ENCODE measurements at places on chromosomes 1 and 21. TPM values are rescaled to one million over a fixed set of nuclear protein-coding genes. Genes with fewer than 3 reads are reported as not detected.

DNA sequence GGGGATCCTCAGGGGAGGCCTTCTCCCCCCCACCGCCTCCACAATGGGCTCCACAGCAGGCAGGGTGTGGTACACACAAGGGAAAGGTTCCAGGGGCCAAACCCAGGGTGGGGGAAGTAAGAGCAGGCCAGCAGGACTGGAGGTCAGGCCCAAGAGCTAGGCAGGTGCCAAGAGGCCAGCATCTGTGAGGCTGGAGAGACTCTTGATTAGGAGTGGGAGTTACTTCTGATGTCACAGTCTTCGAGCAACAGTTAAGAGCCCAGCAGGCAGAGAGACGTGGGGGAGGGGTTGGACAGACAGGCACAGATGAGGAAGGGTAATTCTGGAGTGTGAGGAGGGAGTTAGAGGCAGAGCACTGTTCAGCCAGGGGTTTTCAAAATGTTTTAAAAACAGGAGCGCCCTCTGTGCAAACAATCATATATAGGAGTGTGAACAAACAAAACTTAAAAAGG, 55.8 kb downstream of the SLC9A1 start:
- peak; percentile 22 for DNase-seq

DNA sequence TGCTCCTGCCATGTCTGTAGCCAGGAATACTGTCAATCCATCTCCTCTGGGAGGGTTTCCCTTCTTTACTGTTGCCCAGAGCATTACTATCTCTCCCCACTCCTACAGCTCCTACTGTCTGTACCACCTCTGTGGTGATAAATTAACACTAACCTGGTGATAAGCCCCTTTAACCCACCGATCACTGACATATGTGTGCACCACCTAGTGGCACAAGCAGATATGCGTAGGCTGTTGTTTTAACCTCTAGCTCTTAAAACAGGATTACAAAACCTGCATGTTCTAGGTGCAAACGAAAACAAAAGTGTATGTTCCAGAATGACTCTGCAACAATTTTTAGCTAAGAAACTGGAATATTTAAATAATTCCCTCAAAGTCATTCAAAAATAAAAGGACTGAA, 93.9 kb upstream of the BEND5 start:
- peak; percentile 50 for DNase-seq

DNA sequence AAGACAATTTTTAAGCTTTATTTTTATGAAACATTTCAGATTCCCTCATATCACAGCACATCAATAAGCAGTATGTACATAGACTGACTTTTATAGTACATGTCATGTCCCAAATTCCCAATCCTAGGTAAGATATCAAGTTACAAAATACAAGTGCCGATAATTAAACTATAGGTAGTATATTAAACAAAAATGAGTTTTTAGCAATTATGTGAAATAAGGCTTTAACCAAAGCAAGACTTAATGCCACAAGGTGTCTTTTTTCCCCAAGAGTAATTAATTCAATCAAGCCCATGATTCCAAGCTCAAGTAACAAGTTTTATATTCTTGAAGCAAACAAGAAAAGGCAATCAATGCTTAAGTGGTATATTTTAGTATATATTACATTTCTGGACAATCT, 4.9 kb downstream of the EXOC8 start:
- DNase-seq: no peak

DNA sequence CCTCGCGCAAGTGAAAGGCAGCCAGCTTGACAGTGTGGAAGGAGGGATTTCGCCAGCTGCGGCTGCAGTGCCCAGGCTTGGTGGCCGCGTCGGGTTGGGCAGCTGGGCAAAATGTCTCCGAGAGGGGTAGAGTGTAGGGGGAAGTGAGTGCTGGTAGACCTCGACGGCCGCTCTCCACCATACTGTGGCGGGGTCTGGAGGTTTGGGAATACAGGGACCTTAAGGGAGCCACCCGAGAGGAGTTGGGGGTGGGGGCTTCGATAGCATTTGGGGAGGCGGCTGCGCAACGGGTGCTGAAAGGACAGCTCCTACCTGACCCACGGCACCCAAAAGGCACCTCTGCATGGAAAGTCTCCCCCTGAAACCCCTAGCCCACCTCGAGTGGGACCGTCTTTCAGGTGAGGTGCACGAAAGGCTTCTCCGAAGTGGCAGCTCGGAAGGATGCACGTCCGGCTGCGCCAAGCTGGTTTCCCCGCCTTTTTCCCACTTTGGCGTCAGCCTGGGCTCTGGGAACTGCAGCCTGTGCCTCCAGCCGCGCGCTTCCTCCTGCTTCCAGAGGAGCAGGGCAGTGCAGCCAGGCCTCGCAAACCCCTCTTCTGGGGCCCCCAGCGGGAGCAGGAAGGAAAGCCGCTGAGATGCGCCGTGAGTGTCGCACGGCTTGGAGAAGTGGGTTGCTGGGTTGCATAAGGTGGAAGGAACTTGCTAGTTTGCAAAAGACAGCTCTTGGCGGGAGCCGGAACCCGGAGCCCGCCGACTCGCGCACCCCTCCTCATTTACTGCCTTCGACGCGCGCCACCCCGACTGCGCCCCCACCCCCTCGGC, 531 bp upstream of the HMGN2 start:
- no peak for DNase-seq

FMOD gene
- total RNA-seq: not detected
